ENCODE measurements at places on chromosomes 1 and 21.

- no peak for DNase-seq
Observed at GRCh38 chr1:19685994-19686393, 21.3 kb downstream of the HTR6 start.

DNA sequence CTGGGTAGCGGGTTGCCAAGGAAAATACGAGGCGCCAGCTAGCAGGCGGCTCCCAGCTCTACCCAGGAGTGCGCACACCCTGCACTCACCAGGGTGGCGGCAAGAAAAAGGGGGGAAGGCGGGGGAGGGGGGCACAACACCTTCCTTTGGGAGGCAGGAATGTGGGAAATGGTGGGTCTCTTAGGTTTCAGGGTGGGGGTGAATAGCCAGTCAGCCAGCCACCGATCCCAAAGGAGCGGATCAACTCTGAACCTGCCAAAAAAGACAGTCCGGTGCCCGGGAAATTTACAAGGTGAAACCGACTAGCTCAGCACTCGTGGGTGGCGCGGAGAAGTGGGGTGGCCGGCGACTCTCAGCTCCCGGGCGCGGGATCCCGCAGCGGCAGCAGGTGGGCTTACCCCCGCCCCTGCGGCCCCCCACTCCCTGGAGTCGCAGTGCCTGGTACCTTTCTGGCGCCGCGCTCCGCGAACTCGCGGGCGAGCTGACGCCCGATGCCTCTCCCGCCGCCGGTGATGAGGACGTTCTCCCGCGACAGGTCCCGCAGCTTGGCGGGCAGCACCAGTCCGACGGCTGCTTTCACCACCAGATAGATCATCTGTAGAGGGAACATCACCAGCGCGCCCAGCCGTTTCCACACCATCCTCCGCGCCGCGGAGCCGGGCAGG lies 1.2 kb downstream of the DHRS3 start:
- DNase-seq = no peak

DNA sequence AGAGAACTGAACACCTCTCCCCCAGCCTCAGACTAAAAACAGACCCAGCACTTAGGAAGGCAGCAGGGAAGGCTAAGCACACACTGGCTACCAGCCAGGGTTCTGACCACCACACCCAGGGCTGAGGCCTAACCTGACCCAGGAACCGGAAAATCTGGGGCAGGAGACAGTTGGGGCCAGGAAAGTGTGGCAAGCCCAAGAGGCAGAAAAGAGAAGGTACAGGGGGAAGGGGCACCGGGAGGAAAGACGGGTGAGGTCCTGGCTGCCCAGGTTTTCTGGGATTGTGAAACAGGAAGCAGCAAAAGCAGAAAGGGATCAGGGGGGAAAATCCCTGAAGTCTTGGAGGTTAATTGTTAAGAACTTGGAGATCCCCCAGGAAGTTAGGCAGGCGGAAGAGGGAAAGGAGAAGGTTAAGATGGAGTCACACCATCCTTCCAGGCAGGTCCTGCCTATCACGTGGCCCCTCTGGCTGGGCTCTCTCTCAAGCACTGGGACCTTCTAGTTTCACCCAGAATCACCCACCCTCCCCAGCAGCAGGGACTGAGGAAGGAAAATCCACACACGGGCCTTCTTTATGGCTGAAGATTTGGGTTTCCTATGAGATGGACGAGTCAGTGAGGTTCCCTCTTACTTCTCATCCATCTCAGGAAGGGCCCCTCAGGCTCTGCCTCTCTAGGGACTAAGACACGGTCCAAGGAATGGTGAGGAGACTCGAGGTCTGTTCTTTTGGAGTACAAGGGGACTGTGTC lies 2.6 kb downstream of the HDGF start:
- no peak for DNase-seq

DNA sequence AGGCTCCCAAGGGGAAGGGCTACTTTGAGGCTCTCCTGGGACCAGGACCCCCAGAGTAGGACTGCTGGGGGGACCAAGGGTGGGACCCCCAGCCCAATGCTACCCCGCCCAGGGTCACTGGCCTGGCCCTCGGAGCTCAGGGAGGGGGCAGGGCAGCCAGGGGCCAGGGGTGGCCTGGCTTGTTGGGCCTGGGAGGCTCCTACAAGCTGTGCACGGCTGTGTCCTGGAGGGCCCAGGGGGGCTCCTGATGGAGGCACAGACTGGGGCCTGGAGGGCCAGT lies 2.2 kb downstream of the HES4 start:
- DNase-seq = no peak

- no peak for DNase-seq
Observed at GRCh38 chr1:119947468-119947867, 51.2 kb upstream of the ADAM30 start.

- no peak for DNase-seq
Observed at GRCh38 chr21:31162079-31162699, 123.9 kb upstream of the KRTAP19-8 start.

Measured in NCI-H2081 treated with DMSO at 0.1 percent for 48 hours (cell line).